ENCODE measurements at places on chromosomes 5 and 9.
A peak's percentile ranks its signal among the peaks of the same experiment; 100 is the strongest.

GRCh38 chr5:142110046-142110531, 1.5 kb downstream of the NDFIP1 start:
- DNase-seq: no peak

GRCh38 chr5:136998854-136999357, 500.2 kb downstream of the SPOCK1 start:
- no peak for DNase-seq

GRCh38 chr5:89179731-89180130, 296.7 kb upstream of the MEF2C start:
- no peak for DNase-seq

DNA sequence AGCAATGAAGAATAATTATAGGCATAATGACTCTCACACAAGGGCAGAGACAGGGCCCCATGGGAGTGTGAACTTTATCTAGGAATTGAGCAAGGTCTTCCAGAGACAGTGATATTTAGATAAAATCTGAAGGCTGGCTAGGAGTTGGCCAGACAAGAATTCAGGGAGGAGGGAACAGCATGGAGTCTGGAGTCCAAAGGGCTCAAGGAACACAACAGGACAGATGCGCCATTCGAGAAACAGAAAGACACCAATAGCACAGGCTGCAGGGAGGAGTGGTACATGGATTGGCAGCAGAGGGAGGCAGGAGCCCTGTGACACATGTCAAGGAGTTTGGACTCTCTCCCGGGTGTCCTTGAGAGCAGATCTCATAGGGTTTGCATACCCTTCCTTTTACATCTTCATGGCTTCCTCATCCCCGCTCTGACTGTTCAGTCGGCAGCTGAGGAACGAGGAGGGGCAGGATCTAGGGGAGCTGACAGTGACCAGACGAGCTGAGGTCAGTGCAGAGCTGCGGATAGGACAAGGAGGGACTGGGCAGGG, 64.0 kb upstream of the XPA start:
- DNase-seq: no peak

DNA sequence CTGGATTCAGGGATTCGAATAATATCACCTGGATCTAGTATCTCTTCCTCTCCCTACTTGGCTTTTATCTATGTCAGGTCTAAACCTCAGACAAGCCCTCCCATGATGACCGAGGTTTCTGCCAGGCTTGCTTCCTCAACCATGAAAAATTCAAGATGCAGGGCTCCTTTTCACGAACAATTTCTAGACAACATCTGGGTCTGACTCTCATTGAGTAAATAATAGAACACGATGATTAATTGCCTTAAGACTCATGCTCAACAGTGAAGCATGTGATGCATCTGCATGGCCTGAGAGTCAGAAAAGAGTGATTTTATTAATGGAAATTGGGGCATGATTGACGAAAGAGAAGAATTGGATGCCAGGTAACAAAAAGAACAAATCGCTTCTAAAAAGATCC, 277.2 kb upstream of the ZNF608 start:
- DNase-seq: no peak

GRCh38 chr9:96327694-96328352, 25.8 kb upstream of the HSD17B3 start:
- DNase-seq: peak; percentile 65

DNA sequence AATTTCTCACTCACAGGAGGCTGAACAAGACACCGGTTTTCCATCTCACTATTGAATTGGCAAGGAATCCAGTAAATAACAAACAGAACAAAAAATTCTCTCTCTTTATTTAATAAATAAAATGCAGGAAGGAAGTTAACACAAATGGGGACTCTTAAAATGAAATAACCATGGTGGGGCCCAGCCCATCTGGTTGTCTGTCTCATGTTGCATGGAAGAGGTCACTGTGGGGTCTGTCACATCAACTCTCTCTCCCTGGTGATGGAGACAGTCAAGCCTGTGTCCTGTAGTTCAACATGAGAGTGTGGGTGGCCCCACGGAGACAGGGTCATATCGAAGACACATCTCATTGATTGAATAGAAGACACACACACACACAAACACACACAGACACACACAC, 297.7 kb downstream of the IRX2 start:
- no peak for DNase-seq

DNA sequence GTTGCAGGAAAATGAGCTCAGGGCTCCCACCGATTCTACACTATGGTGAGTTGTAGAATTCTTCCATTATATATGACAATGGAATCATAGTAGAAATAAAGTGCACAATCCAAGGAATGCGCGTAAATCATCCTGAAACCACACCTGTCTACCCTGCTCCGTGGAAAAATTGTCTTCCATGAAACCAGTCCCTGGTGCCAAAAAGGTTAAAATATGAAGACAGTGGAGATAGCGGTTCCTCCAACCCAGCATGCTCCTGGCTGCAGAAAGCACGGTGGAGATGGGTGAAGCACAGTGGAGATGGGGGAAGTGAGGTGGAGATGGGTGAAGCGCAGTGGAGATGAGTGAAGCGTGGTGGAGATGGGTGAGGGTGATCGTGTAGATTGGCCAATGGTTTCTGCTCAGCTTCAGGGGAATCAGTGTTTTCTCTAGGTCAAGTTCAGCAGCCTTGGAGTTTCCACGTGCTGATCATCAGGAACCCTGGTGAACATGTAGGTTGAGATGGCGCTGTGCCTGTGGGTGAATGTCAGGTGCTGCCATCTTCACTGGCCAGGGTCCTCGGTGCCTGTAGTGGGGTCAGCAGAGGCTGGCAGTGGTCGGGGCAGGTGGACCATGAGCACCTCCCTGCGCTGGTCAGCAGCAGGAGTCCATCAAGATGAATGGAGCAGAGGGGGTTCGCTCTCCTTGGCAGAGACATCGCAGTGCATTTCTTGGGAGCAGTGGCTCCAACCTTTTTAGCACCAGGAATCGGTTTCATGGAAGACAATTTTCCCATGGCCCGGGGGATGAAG, 20.3 kb downstream of the PAEP start:
- no peak for DNase-seq

DNA sequence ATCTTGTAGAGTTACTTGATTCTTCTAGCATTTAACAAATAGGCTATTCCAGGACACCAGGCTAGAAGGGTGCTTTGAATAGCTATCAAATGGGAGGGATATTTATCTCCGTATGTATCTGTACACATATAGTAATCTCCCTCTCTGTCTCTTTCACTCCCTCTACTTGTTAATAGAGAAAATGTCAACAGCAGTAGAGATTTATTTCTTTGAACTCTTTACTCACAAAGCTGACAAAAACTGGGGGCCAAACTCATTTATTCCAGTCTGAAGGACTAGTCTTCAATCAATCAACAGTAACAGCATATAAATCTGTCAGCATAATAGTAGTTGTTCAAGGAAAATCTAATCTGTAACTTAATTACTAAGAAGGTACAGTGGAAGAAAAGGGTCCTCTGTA, 78.2 kb upstream of the FER start:
- no peak for DNase-seq

DNA sequence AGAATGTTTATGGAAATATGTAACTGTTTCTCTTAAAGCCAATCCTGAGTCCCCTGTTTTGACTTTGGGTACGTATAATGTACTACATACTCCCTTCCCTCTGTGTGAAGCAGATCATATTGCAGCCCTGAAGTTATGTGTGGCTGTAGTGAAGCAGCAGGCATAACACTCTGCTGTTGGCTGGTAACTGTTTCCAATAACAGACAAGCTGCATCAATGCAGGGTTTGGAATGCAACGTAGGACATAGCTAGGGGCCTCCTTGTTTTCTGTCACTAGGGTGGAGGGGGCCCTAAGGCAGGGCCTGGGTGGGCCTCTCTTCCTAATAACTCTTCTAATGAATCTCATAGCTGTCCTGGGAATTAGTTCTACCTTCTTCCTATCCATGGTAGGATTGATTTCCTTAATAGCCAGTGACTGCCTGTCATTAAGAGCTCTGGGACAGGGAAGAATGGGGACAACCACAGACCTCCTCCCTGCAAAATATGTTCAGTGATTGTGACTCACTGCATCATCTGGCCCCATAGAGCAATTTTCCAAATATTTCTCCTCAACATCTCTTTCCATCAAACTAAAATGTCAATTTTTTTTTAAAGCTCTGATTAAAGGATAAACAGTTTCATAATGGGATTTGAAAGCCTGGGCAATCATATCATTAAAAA, 129.6 kb upstream of the HMHB1 start:
- DNase-seq: no peak

- no peak for DNase-seq
Observed at GRCh38 chr5:98193921-98194760, 579.3 kb upstream of the RGMB start.

Measured in activated CD4-positive, alpha-beta T cell treated with anti-CD3 and anti-CD28 coated beads, Interleukin-2, amount 50 U/mL, for 24 hours (primary cell).